ENCODE measurements at places on chromosomes 7 and 10.
A peak's percentile ranks its signal among the peaks of the same experiment; 100 is the strongest.

GRCh38 chr7:121401896-121402295 is 5.8 kb upstream of the FAM3C start:
- DNase-seq: no peak

GRCh38 chr10:97463363-97464132 is 17.6 kb downstream of the ZDHHC16 start:
- peak; percentile 68 for DNase-seq

DNA sequence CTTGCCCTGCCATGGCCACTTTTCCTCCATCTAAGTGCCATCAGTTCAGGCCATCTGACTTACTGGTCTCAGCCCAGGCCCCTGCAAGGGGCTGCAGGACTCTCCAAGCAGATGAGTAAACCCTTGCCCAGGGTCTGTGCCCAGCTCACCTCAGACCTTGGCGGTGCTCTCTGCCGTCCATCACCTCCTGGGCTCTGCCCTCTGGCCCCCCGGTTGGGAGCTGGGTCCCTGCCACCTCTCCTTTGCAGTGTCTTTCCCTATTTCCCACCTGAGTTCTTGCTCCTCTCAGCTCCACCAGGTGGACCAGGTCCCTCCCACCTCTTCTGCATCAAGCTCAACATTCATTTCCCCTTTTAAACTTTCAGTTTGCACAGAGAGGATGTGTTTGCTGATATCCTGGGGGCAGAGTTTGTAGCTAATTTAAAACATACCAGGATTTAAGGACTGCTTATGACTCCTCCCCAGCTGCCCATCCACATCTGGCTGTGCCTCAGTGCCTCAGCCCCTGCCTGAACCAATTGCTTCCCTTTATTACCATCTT is 135.5 kb downstream of the SLIT1 start:
- no peak for DNase-seq

GRCh38 chr7:26292768-26293560 is 1.3 kb downstream of the SNX10 start:
- DNase-seq: no peak

- DNase-seq: no peak
Measured at GRCh38 chr10:110512461-110513187, 14.9 kb downstream of the DUSP5 start.

DNA sequence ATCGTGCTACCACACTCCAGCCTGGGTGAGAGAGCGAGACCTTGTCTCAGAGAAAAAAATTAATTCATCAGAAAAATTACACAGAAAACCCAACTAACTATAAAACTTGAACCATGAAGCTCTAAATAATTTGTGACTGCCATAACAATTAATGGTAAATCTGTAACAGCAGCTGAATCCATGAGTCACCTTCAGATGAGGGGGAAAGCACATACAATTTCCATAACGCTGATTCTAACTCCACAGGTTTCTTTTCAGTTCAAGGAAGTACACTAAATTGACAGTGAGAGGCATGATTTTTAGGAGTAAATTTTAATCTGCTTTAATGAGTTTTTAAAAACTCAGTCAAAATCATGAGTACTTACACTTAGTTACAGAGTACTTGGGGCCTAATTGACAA is 120.1 kb upstream of the NOBOX start:
- DNase-seq: no peak

- no peak for DNase-seq
Measured at GRCh38 chr7:131488361-131488760, 68.1 kb downstream of the PODXL start.

GRCh38 chr7:13802651-13803050 is 186.8 kb downstream of the ETV1 start:
- DNase-seq: no peak

GRCh38 chr10:17427201-17427600 is 27.2 kb downstream of the ST8SIA6 start:
- DNase-seq: no peak

Measured in HS-5 (cell line).